ENCODE measurements at places on chromosomes 6 and 20.

GRCh38 chr20:56781108-56781739 lies 152.1 kb downstream of the TFAP2C start:
- DNase-seq, result no peak

- no peak for DNase-seq
These were observed 45.2 kb upstream of the LY86 start for GRCh38 chr6:6543181-6543879.

GRCh38 chr20:49697071-49697470 lies 16.6 kb downstream of the B4GALT5 start:
- DNase-seq, result no peak

- DNase-seq, result no peak
These were observed 44.1 kb downstream of the NHSL1 start for GRCh38 chr6:138454981-138455706.

- DNase-seq, result no peak
These were observed 44.7 kb upstream of the MICB start for GRCh38 chr6:31453259-31453658.

- no peak for DNase-seq
These were observed 96.6 kb upstream of the MAN1A1 start for GRCh38 chr6:119446115-119446554.

DNA sequence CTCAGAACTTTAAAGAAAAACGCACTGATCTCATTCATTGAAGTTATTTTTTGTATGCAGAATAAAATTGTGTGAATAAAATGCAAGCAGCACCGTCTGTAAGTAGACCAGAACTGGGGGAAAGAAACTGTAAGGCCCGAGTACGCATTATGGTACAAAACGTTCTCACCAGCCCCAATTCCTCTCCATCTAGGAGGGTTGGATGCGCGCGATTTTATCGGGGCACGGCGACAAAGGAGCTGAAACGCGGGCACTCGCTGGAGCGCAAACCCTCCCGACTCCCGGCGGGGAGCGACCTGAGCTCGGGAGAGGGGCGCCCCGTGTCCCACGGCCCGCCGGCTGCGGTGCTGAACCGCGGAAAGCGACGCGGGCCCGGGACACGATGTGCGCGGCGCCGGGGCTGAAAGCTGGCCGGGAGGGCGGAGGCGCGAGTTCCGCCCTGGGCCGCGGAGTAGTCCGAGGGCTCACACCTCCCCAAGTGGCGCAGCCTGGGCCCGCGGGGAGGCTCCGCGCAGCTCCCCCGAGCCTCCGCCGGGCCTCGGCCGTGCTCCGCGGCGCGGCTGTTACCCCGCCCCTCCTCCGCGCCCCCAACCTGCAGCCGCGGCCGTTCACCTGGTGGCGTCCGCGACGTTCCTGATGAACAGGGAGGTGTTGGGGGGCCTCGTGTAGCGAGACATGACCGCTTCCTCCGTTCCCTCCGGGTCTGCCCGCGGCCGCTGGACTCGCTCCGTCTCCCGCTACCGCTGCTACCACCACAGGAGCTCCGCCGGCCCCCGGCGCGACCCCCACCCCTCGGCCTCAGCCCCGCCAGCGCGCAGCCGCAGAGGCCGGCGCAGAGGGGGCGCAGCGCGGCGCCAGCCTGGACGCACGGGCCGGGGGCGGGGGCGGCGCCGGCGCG lies at the start of gene SRSF12:
SRSF12 (minus strand) TSS at position 861 of the 898 bp plus-strand sequence; CDS start at position 677, 184 bp downstream.
- DNase-seq, result no peak

All from iPS DF 6.9 (cell line).